ENCODE measurements at places on chromosomes 5 and 9. TPM values are rescaled to one million over a fixed set of nuclear protein-coding genes. Genes with fewer than 3 reads are reported as not detected.

The ZFAND5 gene
- 1,573 TPM for total RNA-seq

DNA sequence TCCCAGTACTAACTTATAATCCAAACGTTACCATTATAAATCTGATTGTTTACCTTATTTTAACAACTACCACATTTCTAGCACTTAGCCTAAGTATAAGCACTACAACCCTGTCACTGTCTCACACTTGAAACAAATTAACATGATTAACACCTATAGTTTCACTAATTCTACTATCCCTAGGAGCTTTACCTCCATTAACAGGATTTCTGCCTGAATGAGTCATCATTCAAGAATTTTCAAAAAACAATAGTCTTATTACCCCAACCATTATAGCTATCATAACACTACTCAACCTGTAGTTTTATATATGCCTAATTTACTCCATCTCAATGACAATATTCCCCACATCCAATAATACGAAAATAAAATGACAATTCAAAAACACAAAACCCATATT lies 89.6 kb downstream of the INSL6 start:
- no peak for DNase-seq

GRCh38 chr9:137051145-137051724 lies 2.6 kb downstream of the ENTPD2 start:
- DNase-seq = no peak

DNA sequence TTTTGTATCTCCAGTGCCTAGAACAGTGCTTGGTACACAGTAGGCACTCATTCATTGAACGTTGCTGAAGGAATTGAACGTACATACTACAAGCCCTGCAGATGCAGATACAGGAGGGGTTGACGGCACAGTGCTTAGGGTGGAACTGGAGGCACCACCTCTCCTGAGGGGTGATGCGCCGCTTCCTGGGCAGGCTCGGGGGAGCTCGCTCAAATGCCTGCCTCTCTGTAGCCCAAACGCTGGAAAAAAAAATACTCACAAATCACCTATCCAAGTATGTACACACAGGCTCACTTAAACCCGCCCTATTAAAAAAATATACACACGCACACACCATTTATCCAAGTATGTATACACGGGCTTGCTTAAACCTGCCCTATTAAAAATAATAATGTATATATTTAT lies 536 bp upstream of the COMMD10 start:
- DNase-seq = no peak

The PKD2L2 gene
- not detected for total RNA-seq

GRCh38 chr5:105659396-105659795 lies 2011.3 kb downstream of the EFNA5 start:
- no peak for DNase-seq

DNA sequence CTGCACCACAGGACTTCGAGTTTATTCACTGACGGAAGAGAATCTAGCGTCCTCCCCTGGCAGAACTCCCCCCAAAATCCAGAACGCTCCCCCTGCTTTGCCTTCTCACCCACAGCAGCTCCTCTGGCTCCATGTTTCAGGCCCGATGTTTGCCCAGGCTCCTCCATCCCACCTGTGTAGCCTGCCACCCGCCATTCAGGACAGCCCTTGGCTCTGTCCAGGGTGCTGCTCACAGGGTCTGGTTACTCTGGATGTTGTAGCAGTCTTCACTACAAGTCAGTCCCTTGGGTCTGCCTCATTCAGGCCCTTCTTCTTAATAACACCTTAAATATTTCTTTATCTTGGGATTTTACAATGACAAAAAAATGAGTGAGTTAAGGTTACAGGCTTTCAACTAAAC lies 41.3 kb upstream of the SV2C start:
- DNase-seq = no peak

The PFDN1 gene
- total RNA-seq = 101 TPM

The ZNF883 gene
- total RNA-seq = 0.84 TPM

The PRUNE2 gene
- total RNA-seq = 50.4 TPM

- DNase-seq = no peak
Measured at GRCh38 chr9:114168281-114169028, 13.1 kb downstream of the COL27A1 start.

Data from tibial nerve (tissue), 4 donors.